ENCODE measurements at places on chromosomes 3 and 15.

- no peak for DNase-seq
Observed at GRCh38 chr3:122305818-122306621, 19.0 kb upstream of the CSTA start.

- no peak for DNase-seq
Observed at GRCh38 chr3:114839476-114839875, 307.6 kb downstream of the ZBTB20 start.

DNA sequence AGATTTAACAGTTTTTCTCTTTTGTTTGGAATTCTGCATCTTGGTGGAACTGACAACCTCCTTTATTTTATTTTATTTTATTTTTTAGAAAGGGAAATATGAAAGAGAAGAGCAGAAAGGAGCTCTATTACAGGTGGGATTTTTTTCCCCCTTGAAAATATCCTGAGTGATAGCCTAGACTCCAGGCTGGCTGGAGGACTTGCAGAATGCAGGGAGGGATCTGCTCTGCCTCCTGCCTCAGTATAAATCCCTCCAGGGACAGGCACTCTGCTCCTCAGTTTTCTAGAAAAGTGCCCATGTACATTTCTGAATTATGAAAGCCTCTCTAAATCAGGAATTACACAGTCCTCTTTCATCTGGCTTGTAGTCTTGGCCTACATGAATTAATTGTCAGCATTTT lies 173.7 kb downstream of the TMEM108 start:
- no peak for DNase-seq

DNA sequence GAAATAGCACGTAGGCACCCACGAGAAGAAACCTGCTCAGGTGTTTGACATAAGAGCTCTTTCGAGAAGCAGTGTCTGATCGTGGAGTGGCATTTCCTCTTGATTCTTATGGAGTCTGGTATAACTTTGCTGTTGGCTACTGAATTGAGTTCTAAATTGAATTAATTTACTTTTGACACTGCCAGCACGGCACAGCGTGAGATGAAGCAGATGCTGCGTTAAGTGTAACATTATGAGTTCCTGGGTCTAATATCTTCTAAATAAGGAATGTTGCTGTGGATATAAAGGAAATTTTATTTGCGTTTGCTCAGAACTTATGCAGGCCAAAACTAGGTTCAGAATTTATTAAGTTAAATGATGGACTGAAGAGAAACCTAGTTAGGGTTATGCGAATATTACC lies 919.9 kb downstream of the TUSC7 start:
- DNase-seq = no peak

DNA sequence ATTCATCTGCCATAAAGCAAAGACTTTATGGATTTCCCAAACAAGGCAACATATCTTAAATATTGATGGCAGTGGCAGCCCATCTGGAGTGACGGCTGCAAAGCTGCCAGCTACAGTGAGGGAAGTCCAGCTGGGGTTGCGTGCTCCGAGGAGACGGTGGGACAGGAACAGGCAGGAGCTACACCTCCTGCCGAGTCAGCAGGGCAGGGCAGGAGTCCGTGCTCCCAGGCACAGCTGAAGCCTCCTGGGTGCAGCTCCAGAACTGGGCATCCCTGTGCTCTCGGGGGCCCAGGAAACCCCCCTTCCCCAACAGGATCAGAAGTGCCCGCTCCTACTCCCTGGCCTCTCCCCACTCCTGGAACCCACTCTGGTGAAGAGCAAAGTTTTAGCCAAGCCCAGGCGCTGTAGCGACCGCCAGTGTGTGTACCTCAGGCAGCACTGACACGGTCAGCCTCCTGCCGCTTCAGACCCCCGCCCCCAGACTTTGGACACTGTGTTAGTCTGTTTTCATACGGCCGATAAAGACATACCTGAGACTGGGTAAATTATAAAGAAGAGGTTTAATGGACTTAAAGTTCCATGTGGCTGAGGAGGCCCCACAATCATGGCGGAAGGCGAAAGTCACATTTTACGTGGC lies 556.4 kb upstream of the CCDC54 start:
- DNase-seq = no peak

- DNase-seq = no peak
Observed at GRCh38 chr15:94061041-94061440, 170.3 kb upstream of the MCTP2 start.

DNA sequence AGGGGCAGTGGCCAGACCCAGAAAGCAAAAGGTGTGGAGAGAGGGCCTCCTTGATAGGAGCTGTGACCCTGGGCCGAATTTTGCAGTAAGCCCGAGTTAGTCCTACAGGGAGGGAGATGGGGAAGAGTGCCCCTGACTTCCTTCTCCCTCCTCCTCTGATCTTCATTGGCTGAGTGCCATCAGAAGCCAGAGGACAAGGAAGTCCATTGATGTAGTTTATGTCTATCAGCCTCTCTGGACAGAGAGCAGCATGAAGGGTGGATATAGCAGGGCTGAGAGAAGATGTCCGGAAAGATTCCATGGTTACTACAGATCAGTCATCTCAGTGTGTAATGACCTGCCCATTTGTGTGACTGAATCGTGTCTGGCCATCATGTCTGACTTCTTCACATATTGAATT lies 102.5 kb upstream of the FAM3D start:
- no peak for DNase-seq

All from GM12864 (cell line).